Forelimb muscle (tissue), 1 donor: ENCODE measurements at places on chromosomes 16 and 17. TPM values are rescaled to one million over a fixed set of nuclear protein-coding genes. Genes with fewer than 3 reads are reported as not detected.

The DYNLL2 gene
- 41.0 TPM for polyA plus RNA-seq

The SULT1A1 gene
- 15.5 TPM for polyA plus RNA-seq

The CPNE7 gene
- 0.43 TPM for polyA plus RNA-seq

The CD300LB gene
- polyA plus RNA-seq, result 0.20 TPM

The PPL gene
- 1.1 TPM for polyA plus RNA-seq

The CASKIN2 gene
- polyA plus RNA-seq, result 20.1 TPM

The VMO1 gene
- 9.7 TPM for polyA plus RNA-seq

The ITGAX gene
- 0.81 TPM for polyA plus RNA-seq

DNA sequence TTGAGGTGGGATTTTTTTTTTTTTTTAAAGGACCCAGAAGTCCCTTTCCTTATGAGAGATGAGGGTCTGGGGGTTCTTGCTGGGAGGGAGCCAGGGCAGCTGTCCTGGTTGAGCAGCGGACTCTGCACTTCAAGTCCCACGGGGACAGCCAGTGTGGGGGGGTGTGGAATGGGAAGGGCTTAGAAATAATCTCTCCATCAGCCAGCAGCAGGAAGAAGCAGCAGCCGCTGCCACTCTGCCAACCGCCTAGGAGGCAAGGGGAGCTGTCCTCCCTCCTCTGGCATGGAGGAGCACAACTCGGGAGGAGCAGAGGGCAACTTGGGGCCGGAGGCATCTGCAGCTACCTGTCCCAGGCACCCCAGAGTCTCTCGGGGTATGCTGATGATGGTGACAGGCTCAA lies at the start of gene KCNG4:
TSS of gene KCNG4 (minus strand) at position 104 of the 400 bp plus-strand sequence. CDS start 2,527 bp downstream, outside the sequence.
- DNase-seq, result no peak

DNA sequence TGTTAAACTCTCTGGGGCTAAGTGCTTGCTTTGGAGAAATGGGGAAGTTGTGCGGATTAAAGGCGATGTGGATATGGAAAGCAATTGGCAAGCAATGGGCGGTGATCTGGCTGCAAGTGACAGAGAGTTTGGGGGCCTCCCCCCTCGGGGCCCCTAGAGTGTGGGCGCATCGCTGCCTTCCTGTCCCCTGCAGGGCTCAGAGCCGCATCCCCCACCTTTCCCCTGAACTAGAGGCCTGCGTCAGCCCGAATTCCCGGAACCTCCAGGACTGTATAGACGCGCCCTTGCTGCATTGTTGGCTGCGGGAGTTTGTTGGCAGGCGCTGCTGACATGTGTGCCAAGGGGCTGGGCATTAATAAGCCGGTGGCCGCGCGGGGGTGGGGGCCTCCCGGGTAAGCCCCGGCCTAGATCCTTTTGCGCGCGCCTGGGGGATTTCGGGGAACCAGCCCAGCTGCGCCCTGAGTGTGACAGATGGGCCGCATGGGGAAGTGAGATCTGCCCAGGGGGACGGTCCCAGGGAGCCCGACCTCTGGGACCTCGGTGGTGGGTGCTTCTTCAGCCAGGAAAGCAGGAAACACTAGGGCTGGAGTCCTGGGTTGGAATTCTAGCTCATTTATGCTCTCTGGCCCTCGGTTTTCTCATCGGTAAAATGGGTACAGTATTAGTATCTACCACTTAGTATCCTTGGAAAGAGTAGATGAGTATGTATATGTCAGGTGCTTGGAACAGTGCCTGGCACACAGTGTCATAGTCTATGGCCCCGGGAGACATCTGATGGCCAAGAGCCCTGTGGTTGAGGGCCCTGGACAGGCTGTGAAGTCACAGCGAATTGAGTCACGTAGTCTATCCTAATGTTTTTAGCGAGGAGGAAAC lies 1.0 kb downstream of the EEF2K start:
- DNase-seq, result no peak

DNA sequence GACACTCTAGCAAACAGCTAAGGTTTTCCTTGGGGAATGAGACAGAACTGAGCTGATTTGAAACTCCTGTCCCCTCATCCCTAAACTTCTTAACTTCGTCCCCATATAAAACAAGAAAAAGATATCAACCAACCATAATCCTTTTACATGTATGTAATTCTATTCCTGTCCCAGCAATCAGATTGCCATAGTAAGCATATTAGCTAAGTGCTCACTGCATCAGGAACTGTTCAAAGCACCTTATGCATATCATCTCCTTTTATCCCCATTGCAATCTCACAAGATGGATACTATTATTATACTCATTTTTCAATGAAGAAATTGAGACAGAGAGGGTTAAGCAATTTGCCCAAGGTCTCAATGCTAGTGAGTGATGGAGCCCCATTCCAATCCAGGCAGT lies 6.8 kb downstream of the KIF18B start:
- no peak for DNase-seq

DNA sequence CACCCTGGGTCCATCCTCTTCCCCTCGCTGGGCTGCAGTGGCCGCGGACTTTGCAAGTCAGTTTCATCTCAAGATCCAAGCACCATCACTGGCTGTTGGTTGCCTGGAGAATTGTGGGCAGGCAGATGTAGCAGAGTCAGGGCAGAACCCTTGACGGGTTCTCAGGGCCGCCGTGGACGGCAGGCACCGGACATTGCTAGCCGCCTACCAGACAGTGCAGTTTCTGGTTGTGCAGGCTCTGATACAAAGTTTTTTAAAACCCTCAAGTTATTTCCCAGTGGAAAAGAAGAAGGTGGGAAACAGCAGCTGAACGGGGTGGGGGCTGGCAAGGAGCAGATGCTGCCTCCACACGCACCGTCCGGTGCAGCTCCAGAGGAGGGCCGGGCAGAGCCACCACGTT lies 3.4 kb downstream of the MAPK8IP3 start:
- no peak for DNase-seq

GRCh38 chr17:64320613-64321553 lies 57.8 kb upstream of the TEX2 start:
- DNase-seq, result no peak

- no peak for DNase-seq
These were observed 21.1 kb downstream of the IL4R start for GRCh38 chr16:27334838-27335237.

DNA sequence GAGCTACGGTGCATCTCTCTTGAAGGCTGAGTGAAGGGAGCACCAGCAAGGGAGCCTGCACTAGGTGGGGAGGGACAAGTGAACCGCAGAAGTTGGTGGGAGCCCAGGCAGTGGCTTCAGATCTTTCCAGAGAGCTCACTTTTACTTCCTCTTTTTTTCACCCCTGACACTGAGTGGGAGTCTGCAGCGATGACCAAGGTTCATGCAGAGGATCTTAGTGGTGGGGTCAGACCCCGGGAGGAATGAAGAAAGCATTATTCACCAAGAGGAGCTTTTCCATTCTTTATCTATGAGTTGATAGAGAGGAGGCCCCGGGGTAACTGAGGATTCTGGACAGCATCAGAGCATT lies 3.0 kb upstream of the CCL2 start:
- no peak for DNase-seq

GRCh38 chr16:3138342-3138741 lies 3.5 kb downstream of the ZNF213 start:
- DNase-seq, result no peak

DNA sequence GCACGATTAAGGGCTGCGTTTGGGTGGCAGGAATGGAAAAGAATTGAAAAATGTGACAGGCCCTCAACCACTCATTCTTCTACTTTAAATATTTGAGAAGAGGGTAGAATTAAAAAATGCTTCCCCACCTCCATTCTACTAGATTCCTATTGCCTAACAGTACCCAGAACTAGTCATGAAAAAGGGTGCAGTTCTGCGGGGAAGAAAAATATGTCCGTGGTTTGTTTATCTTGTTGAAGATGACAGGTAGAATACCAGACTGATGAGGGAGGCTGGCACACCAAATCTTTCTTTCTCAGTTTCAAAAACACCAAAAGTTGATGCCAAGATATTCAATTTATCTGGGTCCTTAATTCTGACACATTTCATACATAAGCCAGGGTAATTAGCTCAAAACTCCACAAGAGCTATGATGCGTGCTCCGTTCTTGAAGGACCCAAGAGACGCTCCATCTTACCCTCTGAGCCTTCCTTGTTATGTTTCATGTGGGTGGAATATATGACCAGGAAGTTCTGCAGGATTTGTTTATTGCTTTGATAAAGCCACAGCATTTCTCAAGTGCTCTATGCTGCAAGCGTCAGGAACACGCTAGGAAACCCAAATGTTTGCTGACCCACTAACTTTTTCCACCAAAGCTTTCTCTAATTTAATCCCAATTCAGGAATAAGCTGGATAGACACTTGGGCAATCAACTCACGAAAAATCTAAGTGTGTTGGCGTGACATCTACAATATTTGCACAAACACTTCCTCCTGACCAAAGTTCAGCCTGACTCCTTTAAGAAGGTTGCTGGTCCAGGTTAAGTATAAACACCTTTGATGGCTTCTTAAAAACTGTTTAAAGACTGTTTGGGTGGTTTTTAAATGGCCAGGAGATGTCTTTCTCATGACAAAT lies 20.6 kb upstream of the GAN start:
- no peak for DNase-seq

DNA sequence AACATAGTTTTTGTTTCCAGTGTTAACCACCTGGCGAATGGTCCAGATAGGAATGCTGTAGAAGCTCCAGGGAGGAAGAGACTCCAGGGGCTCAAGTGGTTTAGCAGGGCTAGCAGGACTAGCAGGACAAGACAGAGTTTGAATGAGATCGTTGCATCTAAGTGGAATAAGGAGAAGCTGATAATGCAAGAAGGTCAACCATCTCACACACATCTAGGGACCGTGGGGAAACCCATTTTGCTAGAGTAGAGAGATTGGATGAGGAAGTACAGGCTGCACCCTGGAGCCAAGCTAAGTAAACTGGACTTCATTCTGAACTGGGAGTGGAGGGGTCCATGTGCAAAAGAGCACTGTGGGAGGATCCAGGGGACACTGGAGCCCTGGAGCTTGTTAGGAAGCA lies 86.1 kb upstream of the HSBP1 start:
- DNase-seq, result no peak

- no peak for DNase-seq
These were observed 7.9 kb downstream of the STAC2 start for GRCh38 chr17:39217734-39218369.

GRCh38 chr16:87918338-87918737 lies 18.0 kb downstream of the CA5A start:
- no peak for DNase-seq

DNA sequence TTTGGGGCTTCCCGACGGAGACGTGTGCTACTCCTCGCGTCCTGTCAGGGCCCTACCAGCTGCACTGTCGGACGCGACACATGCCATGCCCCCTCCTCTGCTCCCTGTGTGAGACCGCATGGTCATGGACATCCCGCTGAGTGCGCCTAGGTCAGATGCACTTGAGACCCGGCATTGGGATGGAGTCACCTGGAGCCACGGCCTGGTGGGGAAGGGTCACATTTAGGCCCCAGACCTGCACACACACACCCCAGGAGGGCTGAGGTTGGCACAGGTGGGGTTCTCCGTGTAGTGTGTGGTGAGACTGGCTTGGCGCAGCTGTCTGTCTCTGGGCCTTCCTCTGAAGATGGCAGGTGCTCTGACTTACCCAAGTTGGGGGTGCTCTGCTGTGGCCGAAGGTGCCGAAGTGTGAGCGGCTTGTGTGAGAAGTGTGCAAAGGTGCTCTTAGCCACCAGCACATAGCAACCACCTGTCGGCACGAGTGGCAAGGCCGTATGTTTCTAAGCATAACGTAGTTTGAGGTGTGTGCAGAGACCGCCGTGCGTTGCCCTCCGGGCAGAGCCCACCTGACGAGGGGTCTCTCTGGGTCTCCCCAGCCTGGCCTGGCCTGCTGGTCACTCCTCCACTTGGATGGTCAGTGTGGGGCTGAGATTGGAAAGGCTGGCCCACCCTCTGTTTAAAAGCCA lies 108.6 kb downstream of the BANP start:
- no peak for DNase-seq

DNA sequence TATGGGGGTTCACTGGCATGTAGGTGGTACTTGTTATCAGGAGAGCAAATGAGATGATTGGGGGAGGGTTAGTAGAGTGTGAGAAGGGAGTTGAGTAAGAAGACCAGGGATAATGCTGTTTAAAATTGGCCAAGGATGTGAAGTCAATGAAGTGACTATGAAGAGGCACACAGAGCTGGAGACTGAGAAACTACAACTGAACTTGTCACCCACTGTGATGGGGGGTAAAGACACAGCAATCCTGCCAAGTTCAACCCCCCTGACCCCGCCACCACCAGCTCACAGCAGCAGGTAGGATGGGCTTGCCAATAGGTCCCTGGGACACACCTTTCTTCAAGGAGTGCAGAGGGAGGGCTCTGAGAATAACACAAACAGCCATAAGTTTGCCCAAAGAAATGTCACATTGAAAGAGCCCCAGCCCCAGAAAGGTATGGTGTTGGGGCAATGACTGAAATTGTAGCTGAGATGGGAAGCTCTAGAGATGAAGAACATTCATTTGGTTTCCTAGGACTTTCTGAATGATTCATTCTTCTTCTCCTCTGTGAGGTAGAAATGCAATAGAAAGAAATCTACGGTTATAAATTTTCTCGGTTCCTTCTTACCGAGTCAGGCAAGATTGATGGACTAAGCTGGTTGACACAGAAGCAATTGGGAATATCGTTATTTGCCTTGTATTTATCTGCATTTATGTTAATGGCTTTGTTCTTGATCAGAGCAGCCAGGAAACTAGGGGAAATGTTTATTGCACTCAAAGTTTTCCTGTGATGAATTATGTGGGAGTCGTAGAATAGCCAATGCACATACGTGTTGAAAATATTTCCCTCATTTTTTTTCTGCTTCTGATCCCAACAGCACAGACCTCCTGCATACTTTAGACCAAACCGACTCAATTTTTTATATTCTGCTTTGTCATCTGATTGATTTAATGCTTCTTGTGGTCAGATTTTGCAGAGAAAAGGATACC lies 595.2 kb upstream of the CDH11 start:
- no peak for DNase-seq
